ENCODE measurements at places on chromosomes 13 and 19.
A peak's percentile ranks its signal among the peaks of the same experiment; 100 is the strongest.

DNA sequence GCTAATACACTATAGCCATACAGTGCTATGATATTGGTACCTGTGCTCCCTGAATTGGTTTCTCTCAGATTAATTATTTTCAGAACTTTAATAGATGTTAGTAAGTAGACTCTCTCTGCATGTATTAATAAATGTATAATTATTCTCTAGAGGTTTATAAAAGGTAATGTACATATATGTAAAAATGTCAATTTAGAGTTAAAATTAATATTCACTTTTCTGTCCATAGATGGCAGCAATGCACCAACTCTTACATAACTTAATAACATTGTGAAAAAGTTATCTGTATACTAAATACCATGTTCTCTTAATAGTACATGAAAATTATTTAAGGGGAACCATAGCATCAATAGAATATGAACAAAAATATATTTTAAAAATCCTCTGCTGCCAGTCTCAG lies 515.0 kb upstream of the KLHL1 start:
- no peak for DNase-seq

- no peak for DNase-seq
These were observed 35.9 kb downstream of the ELF1 start for GRCh38 chr13:40983259-40983658.

DNA sequence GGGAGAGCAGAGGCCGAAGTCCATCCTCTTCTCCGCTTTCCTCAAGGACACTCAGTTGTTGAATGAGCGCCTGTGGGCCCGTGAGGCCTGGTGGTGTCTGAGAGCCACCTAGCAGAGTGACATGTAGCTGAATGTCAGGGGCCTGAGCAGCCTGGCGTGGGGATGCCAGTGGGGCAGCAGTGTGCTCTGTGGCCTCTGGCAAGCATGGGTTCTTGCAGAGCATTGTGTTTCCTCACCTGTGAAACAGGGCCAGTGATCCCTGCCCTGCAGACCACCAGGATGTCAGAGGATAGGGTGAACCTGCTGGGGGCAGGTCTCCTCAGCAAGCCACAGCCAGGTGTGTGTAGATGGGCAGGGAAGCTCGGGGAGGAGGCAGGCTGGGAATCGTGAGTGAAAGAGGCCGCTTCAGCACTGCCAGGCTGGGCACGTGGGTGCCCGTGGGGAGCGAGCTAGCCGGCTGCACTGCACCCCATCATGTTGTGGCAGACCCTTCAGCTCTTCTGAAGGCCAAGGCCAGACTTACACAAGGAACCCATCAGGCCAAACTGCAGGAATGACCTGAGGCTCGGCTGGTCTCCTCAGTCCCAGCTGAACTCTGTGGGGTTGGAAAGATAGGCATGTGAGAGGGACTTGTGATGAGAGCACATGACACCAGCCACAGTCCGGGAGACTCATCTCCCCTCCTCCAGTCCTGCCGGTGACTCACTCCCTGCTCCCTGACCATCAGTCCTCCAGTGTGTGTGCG lies 5.0 kb downstream of the PPP1R37 start:
- DNase-seq = no peak

DNA sequence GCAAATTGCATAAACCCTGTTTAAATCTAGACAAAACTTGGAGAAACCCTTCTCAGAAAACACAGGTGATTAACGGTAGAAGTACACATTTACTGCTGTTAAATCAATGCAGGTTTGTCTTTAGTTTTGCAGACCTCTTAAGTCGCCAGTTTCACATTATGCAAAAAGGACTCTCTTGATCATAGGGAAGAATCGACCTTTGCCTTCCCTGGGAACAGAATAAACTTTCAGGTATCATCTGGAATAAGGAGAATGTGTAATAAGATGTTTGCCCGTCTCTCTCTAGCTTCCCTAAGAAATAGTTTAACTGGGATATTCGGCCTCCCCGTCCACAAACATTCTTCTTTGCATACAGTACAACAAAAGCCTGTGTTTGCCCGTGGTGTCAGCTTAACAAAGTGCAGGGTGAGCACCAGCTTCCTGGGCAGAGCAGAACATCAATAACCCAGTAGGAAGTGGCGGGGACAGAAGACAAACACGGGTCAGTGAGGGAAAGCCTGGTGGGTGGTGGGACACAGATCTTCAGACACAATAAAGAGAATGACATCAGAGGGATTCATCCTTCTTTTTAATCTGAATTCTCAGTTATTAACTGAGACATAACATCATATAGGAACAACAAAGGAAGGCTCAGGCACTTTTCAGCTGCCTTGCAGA lies 1077.7 kb upstream of the SLC10A2 start:
- no peak for DNase-seq

DNA sequence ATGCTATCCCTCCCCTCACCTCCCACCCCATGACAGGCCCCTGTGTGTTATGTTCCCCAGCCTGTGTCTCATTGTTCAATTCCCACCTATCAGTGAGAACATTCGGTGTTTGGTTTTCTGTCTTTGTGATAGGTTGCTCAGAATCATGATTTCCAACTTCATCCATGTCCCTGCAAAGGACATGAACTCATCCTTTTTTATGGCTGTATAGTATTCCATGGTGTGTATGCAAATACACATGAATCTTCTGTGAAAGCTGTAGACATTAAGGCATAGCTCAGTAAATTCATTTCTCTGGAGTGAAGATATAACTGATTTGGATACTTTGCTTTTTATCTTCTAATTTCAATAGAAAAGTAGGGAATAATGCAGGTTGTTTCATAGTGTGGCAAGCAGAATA lies 125.8 kb upstream of the C1QTNF9B start:
- DNase-seq = no peak

- DNase-seq = peak; percentile 76
These were observed 1.4 kb downstream of the CIC start for GRCh38 chr19:42270346-42271044.

GRCh38 chr13:98173431-98174152 lies 3.5 kb downstream of the RNF113B start:
- no peak for DNase-seq

DNA sequence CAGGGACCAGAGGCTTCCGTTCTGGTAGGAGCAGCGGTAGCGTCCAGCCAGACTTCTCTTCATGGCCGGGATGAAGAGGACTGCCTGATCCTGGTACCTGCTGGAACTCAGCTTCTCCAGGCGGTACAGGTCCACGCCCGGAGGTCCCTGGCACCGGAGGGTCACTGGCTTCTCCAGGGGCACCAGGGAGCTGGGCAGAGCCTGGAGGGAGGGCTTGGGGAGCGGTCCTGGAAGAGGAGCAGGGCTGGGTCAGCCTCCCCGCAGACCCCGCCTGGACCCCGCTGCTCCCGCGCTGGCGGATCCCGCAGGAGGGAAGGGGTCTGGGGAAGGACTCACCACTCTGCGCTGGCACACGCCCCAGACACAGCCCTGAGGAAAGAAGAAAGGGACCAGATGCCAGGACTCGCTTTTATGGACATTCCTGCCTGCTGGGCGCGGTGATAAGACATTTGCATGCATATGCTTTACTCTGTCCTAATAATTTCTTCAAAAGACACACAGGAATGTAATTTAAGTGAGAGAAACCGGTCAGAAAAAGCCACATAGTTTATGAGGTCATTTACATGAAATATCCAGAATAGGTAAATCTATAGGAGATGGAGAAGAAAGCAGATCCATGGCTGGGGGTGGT lies 5.8 kb downstream of the GP6 start:
- DNase-seq = no peak

- DNase-seq = no peak
These were observed 376.4 kb downstream of the GPC6 start for GRCh38 chr13:93603043-93603442.

DNA sequence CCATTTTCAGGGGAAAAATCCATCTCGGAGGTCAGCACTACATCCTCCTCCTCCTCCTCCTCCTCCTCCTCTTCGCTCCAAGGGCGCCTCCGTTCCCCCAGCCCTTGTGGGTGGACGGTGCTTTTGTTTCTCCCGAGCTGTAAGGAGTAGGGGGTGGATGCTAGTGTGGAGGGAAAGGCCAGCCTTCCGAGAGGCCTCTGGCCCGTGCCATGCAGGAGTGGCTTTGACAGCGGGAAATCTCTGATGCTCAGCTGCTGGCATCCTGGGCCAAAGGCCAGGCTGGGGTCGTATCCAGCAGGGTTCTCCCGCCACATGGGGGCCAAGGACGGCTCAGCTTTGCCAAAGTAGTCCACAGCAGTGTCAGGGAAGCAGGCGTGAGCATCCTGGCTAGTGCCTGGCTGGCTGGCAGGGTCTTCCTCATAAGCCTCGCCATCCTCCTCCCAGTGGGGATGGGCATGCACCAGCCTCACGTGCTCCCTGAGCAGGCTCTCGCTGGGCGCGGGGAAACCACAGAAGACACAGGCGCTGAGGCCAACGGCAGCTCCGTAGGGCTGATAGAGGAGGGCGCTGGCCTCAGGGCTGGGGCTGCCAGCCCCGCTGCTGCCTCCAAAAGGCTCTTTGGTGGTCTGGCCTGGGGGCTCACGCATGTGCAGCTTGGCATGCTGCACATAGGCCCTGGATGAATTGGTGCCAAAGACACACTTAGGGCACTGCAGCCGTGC lies 10.5 kb downstream of the WIZ start:
- no peak for DNase-seq

DNA sequence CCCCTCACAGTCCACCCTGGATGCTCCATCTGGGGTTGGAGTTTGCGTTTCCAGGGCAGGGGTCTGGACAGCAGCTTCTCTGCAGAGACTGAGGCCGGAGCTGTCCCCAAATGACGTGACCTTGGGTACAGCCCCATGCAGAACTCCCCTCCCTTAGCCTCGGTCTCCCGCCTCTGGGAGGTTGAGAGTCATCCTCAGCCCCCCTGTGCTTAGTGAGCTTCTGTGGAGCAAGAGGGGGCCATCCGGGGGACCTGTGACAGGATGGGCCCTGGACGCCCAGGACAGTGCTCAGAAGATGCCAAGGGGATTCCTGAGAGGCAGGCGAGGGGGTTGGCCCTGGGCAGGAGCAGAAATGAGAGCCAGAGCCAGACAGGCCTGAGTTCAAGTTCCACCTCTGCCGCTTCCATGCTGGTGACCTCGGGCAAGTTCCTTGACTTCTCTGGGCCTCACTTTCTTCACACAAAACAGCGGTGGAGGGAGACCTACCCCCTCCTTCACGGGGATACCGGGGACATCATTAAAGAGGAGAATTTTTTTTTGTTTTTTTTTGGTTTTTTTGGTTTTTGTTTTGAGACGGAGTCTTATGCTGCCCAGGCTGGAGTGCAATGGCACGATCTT lies 20.3 kb downstream of the SMIM24 start:
- DNase-seq = no peak

DNA sequence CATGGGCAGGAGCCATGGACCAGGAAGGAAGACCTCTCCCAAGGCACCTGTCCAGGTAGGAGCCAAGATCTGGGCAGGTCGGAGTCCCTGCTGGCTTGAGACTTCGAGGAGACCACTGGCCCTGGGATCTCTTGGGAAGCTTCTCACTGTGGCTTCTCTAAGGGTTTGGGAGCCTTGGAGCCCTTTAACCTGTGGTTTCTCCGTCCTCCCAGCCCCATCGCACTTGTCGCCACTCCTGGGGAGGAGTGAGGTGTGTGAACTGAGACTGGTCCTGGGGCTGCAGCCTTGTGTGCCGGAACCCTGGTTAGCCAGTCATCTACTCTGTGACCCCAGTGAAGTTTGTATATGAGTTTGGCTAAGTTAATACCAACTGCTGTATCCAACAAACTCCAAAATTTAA lies 8.2 kb downstream of the ZNF805 start:
- no peak for DNase-seq

- no peak for DNase-seq
These were observed 71.0 kb upstream of the SLC15A1 start for GRCh38 chr13:98823442-98823841.

- no peak for DNase-seq
These were observed 23.0 kb downstream of the ZNF101 start for GRCh38 chr19:19691683-19692082.

DNA sequence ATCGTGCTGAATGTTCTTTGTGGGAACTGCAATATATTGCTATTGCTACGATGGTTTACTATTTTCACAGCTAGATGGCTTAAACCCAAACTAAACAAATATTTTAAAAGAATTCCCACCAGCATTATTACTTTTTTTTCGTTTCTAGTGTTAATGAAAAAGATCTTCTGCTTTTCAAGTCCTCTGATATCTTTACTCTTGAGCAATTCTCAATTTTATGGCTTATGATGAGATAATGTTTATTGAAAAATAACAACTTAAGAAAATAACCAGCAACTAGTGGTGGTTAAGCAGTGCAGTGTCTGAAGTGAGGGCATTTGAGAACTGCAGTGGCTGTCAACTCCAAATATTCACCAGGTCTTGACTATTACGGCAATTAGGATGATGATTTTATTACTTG lies 360.4 kb downstream of the ENOX1 start:
- no peak for DNase-seq

DNA sequence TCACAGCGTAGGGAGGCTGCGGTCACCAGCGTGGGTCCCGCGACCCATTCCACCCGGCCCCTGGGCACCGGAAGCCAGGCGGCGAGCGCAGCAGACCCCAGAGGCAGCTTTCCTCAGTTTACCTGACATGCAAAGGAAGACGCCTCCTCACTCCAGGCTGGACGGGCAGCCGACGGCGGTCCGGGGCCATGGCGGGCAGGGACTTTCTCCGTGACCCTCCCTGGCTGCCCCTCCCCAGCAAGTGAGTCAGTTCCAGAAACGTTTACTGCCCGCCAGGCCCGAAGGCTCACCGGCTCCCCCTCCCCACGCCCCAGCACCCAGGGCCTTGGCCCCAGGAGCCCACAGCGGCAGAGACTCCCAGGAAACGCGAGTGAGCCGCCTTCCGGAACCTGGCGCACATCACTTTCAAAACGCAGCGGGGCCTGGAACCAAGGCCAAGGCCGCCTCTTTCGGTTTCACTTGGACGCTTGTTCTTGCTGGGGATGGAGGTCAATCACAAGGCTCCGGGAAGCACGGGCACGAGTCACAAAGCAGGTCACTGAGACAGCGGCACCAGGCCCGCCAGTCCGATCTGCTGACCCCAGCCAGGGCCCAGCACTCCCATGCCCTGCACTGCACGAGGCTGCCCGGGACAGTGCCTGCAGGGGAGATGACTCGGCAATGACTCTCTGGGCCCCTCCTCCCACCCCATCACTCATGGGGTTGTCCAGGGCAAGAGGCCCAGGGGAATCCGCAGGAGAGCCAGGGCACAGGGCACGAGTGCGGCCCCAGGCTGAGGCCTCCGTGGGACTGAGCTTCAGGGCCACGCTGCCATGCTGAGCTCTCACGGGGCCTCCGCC lies 5.3 kb downstream of the SBNO2 start:
- no peak for DNase-seq

GRCh38 chr13:109436055-109436622 lies 350.2 kb downstream of the IRS2 start:
- DNase-seq = no peak

DNA sequence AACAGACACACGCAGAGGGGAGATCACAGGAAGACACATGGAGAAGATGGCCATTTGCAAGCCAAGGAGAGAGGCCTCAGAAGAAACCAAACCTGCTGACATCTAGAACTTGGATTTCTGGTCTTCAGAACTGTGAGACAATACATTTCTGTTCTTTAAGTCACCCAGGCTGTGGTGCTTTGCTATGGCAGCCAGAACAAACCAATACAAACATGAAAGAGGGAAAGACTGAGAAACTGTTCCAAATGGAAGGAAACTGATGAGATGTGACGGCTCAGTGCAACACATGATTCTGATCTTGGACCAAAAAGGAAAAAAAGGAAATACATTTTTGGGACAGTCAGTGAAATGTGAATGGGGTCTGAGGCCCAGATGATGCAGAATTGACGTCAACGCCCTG lies 30.2 kb upstream of the SACS start:
- no peak for DNase-seq

GRCh38 chr19:12513531-12514061 lies 29.0 kb upstream of the ZNF709 start:
- no peak for DNase-seq

Measured in CD8-positive, alpha-beta memory T cell (primary cell).